Natural killer cell (primary cell): ENCODE measurements at places on chromosomes 2 and 18. TPM values are rescaled to one million over a fixed set of nuclear protein-coding genes. Genes with fewer than 3 reads are reported as not detected.

DNA sequence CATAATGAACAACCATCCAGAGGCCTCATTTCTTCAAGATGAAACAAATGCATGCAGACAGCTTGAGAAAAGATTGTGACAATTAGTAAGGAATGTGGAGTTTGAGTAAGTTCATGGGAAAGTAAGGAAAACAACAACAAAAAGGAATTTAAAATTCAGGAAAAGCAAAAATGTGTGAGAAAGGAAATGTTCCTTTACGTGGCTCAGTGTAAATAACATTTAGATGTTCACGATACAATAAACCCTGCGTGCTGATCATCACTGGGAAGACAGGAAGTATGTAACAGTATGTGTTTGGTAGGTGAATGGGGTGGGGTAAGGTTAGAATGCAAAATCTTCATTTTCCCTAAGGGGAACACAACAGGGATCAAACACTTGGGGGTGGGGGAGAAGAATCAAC is 72.7 kb downstream of the TRIP12 start:
- DNase-seq, result peak; percentile 41
- no peak overlapping the region for H3K4me3 ChIP-seq
- H3K4me1 ChIP-seq, result no peaks in the 10 kb centered on the region
- peaks cover 9% of the 10 kb centered on the region for H3K36me3 ChIP-seq
- no peak overlapping the region for H3K27ac ChIP-seq

GRCh38 chr2:187890690-187891089 is 336.5 kb upstream of the TFPI start:
- no peaks in the 10 kb centered on the region for H3K4me1 ChIP-seq
- H3K27me3 ChIP-seq, result no peaks in the 10 kb centered on the region
- H3K36me3 ChIP-seq, result no peaks in the 10 kb centered on the region

GRCh38 chr2:217413193-217413592 is 553.3 kb upstream of the TNP1 start:
- peaks cover 6% of the 10 kb centered on the region for H3K27me3 ChIP-seq
- DNase-seq, result no peak
- H3K4me1 ChIP-seq, result no peaks in the 10 kb centered on the region

GRCh38 chr2:156147594-156148330 is 184.8 kb downstream of the NR4A2 start:
- no peak for DNase-seq
- no peaks in the 10 kb centered on the region for H3K27me3 ChIP-seq
- no peak overlapping the region for H3K4me3 ChIP-seq
- H3K27ac ChIP-seq, result no peak overlapping the region
- H3K4me1 ChIP-seq, result no peaks in the 10 kb centered on the region

GRCh38 chr2:232447638-232448303 is 8.2 kb upstream of the ALPI start:
- no peaks in the 10 kb centered on the region for H3K4me1 ChIP-seq
- no peak overlapping the region for H3K4me3 ChIP-seq
- H3K27ac ChIP-seq, result no peak overlapping the region
- no peaks in the 10 kb centered on the region for H3K27me3 ChIP-seq
- no peak for DNase-seq

- H3K4me1 ChIP-seq, result no peaks in the 10 kb centered on the region
- no peak for DNase-seq
- H3K27ac ChIP-seq, result no peak overlapping the region
- H3K36me3 ChIP-seq, result no peaks in the 10 kb centered on the region
Observed at GRCh38 chr2:158685646-158686045, 109.5 kb upstream of the DAPL1 start.

DNA sequence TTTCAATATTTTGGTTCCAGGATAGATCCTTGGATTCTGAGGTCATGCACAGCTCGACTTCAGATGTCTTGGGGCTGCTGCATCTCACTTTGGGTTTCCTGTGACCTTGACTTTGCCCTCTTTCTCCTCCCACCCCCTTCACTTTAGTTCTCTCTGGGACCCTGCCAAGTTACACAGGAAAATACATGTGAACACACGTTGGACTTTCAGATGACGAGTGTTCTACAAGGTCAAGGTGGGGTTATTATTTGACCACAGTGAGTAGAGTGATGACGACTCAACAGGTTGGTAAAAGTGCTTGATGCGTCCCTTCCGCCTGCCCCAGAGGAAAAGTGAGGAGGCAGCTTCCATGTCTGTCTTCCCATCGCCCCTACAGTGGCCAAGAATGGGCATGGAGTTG is 122.4 kb upstream of the SMAD2 start:
- DNase-seq, result no peak
- no peaks in the 10 kb centered on the region for H3K4me1 ChIP-seq
- peaks cover 6% of the 10 kb centered on the region for H3K27me3 ChIP-seq
- H3K36me3 ChIP-seq, result no peaks in the 10 kb centered on the region

DNA sequence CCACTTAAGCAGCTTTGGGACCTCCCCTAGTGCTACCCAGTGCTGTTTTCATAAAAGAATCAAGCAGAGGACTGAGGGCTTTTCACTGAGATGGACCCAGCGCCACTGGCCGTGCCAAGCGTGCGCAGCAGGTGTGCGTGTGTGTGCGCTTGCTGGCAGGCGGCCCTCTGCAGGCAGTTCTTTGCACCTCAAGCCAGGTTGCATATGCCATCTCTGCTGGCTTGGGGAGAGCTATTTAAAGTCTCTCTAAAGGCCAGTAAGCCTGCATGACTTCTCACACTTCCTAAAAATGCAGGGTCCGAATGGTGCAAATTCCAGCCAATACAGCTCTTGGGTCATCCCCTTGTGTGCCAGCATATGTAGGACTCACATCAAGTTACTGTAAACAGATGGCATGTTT is 255.5 kb downstream of the RNF152 start:
- no peaks in the 10 kb centered on the region for H3K36me3 ChIP-seq
- no peak for DNase-seq
- H3K27ac ChIP-seq, result no peak overlapping the region
- H3K27me3 ChIP-seq, result peaks cover 6% of the 10 kb centered on the region
- H3K4me3 ChIP-seq, result no peak overlapping the region

DNA sequence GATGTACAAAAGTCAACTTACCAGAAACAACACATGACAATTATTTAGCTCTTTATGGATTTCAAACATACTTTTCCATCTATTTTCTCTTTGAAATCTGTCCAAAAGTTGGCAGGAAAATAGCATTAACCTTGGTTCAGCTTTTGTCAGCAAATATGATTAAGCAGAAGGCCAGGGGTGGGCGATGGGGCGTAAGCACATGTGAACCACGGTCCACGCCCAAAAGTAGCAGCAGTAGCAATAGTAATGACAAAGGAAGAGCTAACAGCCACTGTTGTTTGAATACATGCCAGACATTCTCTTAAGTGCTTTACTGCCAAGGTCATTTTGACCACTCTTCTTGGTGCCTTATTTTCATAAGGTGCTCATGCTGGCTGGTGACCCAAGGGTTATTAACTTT is 73.5 kb downstream of the ANTXR1 start:
- H3K4me3 ChIP-seq, result no peak overlapping the region
- peaks cover 8% of the 10 kb centered on the region for H3K27me3 ChIP-seq
- no peaks in the 10 kb centered on the region for H3K4me1 ChIP-seq

- no peaks in the 10 kb centered on the region for H3K36me3 ChIP-seq
- no peak overlapping the region for H3K4me3 ChIP-seq
- no peak for DNase-seq
- H3K4me1 ChIP-seq, result no peaks in the 10 kb centered on the region
- no peak overlapping the region for H3K27ac ChIP-seq
Observed at GRCh38 chr2:133235968-133236367, 332.3 kb downstream of the NCKAP5 start.

DNA sequence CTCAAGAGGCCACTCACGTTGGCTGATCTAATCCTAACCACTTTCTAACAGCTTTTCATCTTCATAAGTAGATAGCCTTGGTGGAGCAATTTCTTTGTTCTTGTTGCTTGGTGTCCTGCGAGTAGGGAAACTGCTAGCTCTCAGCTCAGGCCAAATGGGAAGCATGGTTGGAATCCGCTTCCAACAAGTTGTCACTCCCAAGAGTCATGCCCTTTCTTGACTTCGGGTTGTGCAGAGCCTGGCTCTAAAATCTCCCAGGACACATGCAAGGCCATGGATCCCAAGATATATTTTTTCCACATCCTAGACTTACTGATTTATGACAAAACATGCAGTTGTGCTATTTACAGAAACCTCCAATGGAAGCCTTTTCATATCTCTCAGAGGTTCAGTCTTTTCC is 7.3 kb upstream of the MATN3 start:
- no peaks in the 10 kb centered on the region for H3K36me3 ChIP-seq
- no peak overlapping the region for H3K4me3 ChIP-seq
- no peaks in the 10 kb centered on the region for H3K4me1 ChIP-seq
- DNase-seq, result no peak
- no peaks in the 10 kb centered on the region for H3K27me3 ChIP-seq

- H3K4me1 ChIP-seq, result peaks cover 15% of the 10 kb centered on the region
- no peak for DNase-seq
- H3K27ac ChIP-seq, result no peak overlapping the region
- no peaks in the 10 kb centered on the region for H3K36me3 ChIP-seq
Observed at GRCh38 chr2:162315938-162316337, 2.5 kb downstream of the IFIH1 start.

DNA sequence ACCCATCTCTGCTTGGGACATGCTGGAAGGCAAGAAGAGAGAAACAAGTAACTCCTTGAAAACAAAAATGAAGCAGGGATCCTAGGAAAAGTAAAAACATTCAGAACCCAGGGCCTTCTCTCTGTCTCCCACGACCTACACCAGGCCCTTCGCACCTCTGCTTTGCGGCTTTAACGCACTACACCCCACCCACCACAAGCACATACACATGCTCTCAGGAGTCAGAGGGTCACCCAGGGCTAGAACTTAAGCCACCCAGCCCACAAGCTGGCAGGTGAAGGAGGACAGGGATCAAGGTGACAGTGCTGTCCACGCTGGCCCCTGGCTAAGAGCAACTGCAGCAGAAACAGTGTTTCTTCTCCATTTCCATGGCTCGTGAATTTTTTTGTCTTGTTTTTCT is 72.2 kb downstream of the BCL11A start:
- peaks cover 2% of the 10 kb centered on the region for H3K27me3 ChIP-seq
- no peak overlapping the region for H3K4me3 ChIP-seq
- no peak overlapping the region for H3K27ac ChIP-seq
- no peaks in the 10 kb centered on the region for H3K36me3 ChIP-seq
- no peak for DNase-seq
- H3K4me1 ChIP-seq, result peaks cover 42% of the 10 kb centered on the region

DNA sequence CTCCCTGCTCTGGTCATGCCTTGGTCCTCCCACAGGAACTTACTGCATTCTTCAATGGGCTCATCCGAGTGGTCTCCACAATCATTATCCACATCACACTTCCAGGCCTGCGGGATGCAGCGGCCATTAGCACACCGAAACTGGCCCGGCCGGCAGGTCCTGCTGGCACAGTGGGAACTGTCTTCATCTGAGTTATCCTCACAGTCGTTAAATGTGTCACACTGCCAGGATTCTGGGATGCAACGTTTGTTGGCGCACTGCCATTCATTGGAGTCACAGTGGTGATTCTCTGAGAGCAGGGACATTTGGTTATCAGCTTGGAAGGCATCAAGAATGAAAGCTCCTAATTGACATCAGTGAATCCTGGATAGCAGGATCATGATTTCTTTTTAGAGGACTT is 104.5 kb downstream of the DHRS9 start:
- H3K36me3 ChIP-seq, result no peaks in the 10 kb centered on the region
- no peaks in the 10 kb centered on the region for H3K27me3 ChIP-seq
- H3K4me3 ChIP-seq, result no peak overlapping the region
- no peak for DNase-seq
- no peaks in the 10 kb centered on the region for H3K4me1 ChIP-seq

- H3K27ac ChIP-seq, result no peak overlapping the region
- no peaks in the 10 kb centered on the region for H3K27me3 ChIP-seq
- no peaks in the 10 kb centered on the region for H3K4me1 ChIP-seq
- no peak overlapping the region for H3K4me3 ChIP-seq
Observed at GRCh38 chr2:140246058-140246457, 1465.9 kb upstream of the NXPH2 start.

GRCh38 chr2:167489325-167489724 is 601.0 kb downstream of the XIRP2 start:
- no peak for DNase-seq
- H3K27ac ChIP-seq, result no peak overlapping the region
- H3K36me3 ChIP-seq, result no peaks in the 10 kb centered on the region
- no peaks in the 10 kb centered on the region for H3K27me3 ChIP-seq
- H3K4me1 ChIP-seq, result no peaks in the 10 kb centered on the region
- no peak overlapping the region for H3K4me3 ChIP-seq

DNA sequence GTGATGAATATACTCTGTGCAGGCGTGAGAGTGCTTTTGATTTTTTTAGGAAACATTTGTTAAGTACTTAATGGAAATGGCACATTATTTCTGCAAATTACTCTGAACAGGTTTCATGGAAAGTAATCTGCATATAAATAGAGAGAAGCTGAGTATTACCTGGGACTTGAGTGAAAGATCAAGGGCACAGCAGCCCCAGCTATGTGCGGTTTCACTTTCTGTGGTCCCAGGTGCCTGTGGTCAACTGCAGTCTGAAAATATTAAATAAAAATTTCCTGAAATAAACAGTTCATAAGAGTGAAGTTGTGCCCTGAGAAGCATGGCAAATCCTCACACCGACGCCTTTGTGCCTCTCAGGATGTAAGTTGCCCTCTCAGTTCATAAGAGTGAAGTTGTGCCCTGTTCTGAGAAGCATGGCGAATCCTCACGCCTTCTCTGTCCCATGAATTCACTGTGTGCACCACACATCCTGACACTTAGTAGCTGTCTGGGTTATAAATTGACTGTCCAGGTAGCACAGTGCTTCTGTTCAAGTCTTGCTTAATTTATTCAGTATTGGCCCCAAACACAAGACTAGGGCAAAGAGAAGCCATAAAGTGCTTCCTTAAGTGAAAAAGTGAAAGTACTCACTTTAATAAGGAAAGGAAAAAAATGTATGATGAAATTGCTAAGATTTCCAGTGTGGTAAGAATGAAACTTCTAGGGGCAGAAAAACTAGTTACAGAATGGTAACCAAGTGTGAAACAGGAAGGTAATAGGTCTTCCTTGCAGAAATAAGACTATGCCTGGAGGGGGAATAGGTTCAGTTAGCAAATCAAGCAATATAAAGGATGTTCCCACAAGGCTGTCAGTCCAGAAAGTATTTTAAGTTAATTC is 4.3 kb upstream of the SNTG2 start:
- peaks cover 18% of the 10 kb centered on the region for H3K27me3 ChIP-seq
- H3K4me3 ChIP-seq, result no peak overlapping the region
- H3K4me1 ChIP-seq, result peaks cover 21% of the 10 kb centered on the region
- H3K36me3 ChIP-seq, result no peaks in the 10 kb centered on the region
- DNase-seq, result no peak

GCG gene
- not detected for total RNA-seq

KATNAL2 gene
- total RNA-seq, result 0.52 TPM

ORC2 gene
- total RNA-seq, result 21.7 TPM

TCF4 gene
- 8.3 TPM for total RNA-seq

POTEC gene
- not detected for total RNA-seq

ERLEC1 gene
- total RNA-seq, result 19.7 TPM

GPR55 gene
- 1.1 TPM for total RNA-seq

FAM168B gene
- total RNA-seq, result 70.7 TPM
